ENCODE measurements at places on chromosomes 1 and 21.

DNA sequence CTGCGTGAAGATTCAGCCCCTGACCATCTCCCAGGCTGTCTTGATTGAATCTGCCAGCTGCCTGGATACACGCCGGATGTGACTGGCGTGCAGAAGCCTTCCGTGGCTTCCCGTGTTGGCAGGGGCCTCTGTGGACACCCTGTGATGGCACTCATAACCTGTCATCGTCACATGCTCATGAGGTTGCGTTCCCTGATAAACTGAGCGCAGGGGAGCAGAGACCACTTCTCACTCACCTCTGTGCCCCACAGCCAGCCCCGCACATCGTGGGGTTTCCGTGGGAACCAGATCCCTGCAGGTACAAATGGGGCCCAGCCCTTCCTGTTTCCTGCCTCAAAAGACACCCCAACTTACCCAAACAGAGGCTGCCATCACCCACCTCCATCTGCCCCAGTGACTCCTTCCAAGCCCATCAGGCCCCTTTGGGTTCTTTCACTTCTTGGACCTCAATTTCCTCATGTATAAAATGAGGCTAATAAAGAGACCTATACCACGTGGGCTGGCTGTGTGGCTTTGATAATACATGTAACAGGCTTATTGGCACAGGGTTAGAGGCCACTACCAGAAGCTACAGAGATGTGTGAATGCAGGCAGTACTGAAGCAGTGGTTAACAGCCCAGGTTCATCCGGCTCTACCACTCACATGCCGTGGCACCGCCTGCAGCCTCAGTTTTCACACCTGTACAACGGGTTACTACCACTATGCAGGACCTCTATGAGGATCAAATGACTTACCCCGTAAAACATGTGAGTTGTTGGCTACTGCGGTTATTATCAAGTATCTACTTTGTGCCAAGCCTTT, 23.6 kb downstream of the HTR6 start:
- DNase-seq: no peak

DNA sequence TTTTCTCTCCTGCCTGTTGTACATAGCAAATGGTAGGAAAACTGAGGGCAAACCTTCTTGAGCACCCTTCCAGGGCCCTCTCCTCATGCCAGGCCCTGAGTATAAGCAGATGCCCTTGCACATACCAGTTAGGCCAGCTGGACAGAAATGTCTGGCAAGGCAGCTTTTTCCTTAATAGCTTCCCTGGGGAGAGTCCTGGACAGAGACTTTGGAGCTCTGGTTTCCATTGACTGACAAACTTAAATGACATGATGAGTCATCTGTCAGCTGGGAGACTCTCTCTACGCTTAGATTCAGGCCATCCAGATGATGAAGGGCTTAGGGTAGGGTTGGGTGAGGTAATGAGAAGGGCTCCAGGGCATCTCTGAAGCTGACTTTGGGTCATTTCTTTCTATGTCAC, 317.5 kb downstream of the ASTN1 start:
- no peak for DNase-seq

- DNase-seq: no peak
These were observed 16.3 kb upstream of the SARS1 start for GRCh38 chr1:109197158-109198042.

DNA sequence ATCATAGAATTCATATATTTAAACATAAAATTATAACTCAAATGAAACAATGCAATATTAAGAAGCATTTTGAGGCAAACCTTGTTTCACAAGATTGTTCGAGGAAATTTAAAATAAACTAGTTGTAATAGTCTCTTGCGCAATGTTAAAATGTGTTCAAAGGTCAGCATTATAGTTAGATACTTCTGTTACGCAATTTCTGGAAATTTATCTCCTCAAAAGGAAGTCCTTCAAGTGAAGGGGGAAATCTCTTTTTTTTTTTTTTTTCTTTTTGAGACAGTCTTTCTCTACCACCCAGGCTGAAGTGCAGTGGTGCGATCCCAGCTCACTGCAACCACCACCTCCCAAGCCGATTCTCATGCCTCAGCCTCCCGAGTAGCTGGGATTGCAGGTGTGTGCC, 52.1 kb downstream of the FMO4 start:
- DNase-seq: no peak

- no peak for DNase-seq
These were observed 1.8 kb upstream of the CYB5R1 start for GRCh38 chr1:202968895-202969295.

DNA sequence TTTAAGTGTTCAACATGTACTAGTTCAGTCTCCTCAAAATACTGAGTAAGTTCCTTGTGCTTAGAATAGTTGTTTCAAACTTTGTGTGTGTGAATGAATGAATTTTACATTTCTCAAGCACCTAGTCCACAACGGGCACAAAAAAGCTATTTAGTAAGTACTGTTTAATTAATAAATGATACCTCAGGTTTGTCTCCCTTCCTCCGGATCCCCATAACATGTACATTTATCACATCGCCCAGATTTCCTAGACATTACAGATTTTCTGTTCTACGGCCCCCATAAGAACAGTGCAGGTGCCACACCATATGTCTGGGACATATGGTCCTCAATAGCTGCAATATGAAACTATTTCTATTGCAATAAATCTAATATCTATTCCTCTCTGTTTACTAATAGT, 1.3 kb upstream of the TTF2 start:
- no peak for DNase-seq

DNA sequence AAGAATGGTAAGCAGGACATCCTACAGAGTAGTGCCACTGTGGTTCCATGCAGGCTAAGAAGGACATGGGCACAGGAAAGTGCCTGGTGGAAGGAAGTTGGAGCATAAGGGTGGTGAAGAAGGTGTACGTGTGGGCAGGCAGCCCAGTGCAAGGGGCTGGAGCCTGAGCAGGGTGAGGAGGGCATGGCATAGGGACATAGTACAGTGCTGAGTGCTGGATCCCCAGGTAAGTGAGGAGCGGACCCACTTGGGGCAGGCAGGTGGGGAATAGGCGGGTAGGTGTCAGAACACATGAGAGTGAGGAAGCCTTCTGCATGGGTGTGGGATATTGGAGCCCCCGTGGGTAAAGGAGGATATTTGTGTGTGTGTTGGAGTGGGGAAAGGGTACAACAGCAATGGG, 15.7 kb upstream of the LRRC53 start:
- DNase-seq: no peak

Data from stimulated activated CD8-positive, alpha-beta memory T cell treated with anti-CD3 and anti-CD28 coated beads, Interleukin-7, amount 100 ng/mL, for 1 hour (primary cell).